ENCODE measurements at places on chromosomes 7 and 10.

GRCh38 chr7:90708841-90709317 is 112.8 kb downstream of the CDK14 start:
- no peak for DNase-seq

DNA sequence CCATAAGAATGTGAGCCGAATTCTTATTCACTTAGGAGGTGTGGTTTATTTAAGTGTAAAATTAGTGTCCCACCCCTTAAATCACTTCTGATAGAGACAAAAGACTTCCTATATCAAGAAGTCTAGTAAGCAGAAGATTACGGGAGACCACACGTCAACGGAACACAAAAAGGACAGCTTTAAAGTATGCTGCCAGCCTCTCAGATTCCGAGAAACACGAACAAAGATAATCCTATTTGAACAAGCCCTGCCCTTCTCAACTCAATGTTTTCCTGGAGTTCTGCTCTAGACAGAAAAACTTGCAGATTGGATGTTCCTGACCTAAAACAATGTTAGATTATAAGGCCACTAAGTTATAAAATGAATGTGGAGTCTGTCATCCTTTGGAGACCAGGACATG is 4.9 kb upstream of the MCU start:
- DNase-seq = no peak

DNA sequence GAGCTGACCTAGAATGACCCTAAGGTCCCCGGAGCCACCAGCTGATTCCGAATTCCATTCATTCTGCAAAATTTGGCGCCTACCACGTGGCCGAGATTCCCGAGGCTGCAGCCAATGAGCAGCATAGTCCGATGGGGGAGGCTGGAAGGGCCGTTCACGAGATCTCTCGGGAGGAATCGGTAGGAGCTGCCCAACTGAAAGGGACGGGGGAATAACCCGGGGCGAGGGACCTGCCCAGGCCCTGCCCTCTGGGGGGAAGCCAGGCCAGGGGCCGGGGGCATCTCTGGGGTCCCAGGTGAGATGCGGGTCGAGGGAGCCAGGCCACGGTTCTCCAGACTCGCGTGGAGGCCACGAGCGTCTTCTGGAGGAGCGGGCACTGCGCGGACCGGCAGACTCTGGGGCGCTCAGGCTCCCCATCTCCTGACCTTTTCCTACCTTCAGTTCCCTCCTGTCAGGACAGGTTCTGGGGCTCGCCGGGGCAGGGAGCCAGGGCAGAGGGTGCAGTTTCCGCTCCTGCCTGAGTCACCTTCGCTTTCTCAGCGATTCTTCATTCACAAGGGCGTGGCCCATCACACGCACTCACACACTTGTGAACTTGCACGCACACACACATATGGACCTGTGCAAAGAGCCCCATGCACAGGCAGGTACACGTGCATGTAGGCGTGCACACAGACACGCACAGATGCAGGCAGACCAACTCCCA is 173.4 kb downstream of the RNF216 start:
- DNase-seq = no peak

- DNase-seq = no peak
Observed at GRCh38 chr7:3888096-3888495, 587.0 kb downstream of the SDK1 start.

GRCh38 chr10:128867819-128868218 is 599.2 kb upstream of the MGMT start:
- no peak for DNase-seq

- no peak for DNase-seq
Observed at GRCh38 chr7:87013136-87013839, 46.2 kb downstream of the ELAPOR2 start.

DNA sequence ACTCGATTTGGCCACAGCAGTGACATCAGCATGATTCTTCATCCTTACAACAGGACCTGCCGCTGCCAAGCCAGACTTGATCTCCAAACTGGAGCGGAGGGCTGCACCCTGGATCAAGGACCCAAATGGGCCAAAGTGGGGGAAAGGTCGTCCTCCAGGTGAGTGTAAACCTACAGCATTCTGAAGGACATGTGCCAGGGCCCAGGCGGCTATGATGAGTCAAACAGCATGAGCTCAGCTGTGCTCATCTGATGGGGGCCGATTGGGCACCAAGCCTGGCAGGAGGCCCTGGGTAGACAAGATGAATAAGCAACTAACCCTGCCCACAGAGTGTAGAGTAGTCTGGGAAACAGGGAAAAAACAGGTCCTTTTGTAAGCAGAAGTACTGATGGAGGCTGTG is 14.4 kb upstream of the ATP6V0E2 start:
- DNase-seq = no peak
